Ovary (tissue), 10 donors: ENCODE measurements at places on chromosomes 6 and 20. TPM values are rescaled to one million over a fixed set of nuclear protein-coding genes. Genes with fewer than 3 reads are reported as not detected.

The LGSN gene
- not detected for total RNA-seq

The METTL24 gene
- total RNA-seq: 5.7 TPM

The FOXO3 gene
- total RNA-seq: 80.0 TPM

The RAET1E gene
- not detected for total RNA-seq

The CLPSL2 gene
- total RNA-seq: not detected

The CHRNA4 gene
- 1.1 TPM for total RNA-seq

The MYH7B gene
- total RNA-seq: 0.92 TPM

The RUNX2 gene
- 4.5 TPM for total RNA-seq

The MAP7 gene
- 4.3 TPM for total RNA-seq

The ME1 gene
- total RNA-seq: 14.9 TPM

The SLC22A16 gene
- not detected for total RNA-seq

The OR12D3 gene
- not detected for total RNA-seq

The ADGRB3 gene
- total RNA-seq: 0.69 TPM

The OOEP gene
- total RNA-seq: 0.25 TPM

The PGBD1 gene
- 2.5 TPM for total RNA-seq

The MAN1A1 gene
- total RNA-seq: 49.6 TPM

The BMP5 gene
- total RNA-seq: not detected

The KCTD20 gene
- total RNA-seq: 73.7 TPM

The COMMD7 gene
- total RNA-seq: 29.1 TPM

The ZBTB46 gene
- total RNA-seq: 54.9 TPM

The SCRT2 gene
- total RNA-seq: not detected

The NKX2-2 gene
- not detected for total RNA-seq

The HLA-DRB1 gene
- total RNA-seq: 16.4 TPM

The SEC23B gene
- total RNA-seq: 35.9 TPM

The FOXA2 gene
- 6.4 TPM for total RNA-seq

The TBXT gene
- not detected for total RNA-seq

The TAF8 gene
- 9.8 TPM for total RNA-seq

The SMLR1 gene
- total RNA-seq: not detected
